Right cardiac atrium (tissue), 5 donors: ENCODE measurements at places on chromosomes 13 and 19.

DNA sequence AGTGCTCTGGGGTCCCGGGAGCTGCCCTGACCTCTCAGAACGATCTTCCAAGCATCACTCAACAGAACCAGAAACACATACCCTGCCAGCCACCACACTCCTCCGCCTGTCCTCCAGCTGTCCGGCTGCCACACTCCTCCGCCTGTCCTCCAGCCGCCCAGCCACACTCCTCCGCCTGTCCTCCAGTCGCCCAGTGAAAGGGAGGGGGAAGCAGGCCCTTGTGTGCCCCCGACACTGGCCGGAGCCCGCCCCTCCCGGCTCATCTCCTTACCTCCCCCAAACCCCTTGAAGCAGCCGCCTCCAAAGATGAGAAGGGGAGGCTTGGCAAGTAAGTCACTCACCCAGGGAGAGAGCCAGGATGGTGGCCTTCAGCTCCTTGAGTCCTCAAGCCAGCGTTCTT is 40.2 kb downstream of the STK24 start:
- no peak for DNase-seq

GRCh38 chr13:30668312-30668711 is 50.6 kb downstream of the USPL1 start:
- no peak for DNase-seq

DNA sequence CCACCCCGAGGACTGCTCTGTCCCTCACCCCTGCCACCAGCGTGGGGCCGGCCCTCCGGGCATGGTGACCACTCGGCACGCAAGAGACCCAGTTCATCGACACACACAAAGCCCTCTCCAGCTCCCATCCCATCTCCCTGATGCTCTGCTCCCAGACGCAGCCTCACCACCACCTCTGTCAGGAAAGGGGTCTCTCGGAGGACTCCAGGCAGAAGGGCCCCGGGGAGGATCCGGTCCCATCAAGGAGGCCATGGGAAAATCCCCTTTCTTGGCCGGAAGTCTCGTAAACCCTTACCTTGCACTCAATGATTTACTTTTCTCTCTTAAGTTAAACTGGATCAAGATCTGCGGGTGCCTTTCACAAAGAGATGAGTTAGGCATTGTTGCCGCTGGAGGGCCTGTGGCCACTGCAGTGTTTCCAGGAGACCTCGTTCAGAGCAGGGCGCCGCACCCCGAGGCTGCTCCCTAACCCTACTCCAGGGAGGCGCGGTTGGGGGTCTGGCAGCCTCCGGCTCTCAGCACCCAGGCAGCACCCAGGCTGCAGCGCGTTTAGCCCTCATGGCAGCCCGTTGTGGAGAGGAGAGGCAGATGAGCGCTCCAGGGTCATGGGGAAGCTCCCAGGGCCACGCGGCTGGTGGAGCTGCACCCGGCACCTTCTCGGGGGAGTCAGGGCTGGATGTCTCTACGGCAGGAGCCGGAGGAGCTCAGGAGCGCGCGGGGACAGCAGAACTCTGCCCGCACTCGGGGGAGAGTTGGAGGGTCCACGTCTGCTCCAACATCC is 31.0 kb downstream of the C2CD4C start:
- DNase-seq, result no peak

- peak; percentile 33 for DNase-seq
Measured at GRCh38 chr19:13037731-13038130, 42.5 kb downstream of the NFIX start.

DNA sequence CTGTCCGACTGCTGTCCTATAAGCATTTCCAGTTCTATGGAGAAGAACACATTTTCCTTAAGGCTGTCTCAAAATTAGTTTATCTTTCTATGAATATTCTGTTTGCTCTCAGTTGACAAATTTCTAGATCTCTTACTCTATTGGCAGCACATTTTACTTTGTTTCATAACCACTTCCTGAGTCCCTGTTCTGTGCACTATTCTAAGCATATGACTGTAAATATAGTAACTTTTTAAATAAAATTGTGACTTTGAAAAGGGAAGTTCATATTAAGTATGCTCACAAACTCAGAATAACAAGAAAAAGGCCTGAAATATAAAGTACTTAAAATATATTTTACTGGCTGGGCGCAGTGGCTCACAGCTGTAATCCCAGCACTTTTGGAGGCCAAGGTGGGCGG is 56.5 kb upstream of the HTR2A start:
- no peak for DNase-seq

GRCh38 chr13:66264971-66265370 is 965.2 kb downstream of the PCDH9 start:
- DNase-seq, result no peak

- no peak for DNase-seq
Measured at GRCh38 chr13:38415233-38415632, 65.6 kb downstream of the UFM1 start.

DNA sequence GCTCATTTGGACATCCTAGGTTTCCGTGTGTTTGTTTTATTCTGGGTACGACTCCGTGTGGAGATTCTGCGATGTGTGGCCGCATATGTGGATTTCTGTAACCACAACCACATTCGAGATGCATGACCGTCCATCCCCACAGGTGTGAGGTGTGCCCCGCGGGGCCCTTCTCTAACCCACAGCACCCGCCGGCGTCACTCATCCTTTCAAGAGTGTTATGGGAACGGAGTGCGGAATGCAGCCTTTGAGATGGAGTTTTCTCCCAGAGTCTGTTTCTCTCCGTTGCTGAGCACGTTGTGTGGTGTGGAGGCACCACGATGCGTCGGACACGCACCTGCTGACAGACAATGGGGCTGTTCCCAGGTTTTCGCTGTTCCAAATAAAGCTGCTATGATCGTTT is 40.0 kb downstream of the C13orf46 start:
- no peak for DNase-seq

DNA sequence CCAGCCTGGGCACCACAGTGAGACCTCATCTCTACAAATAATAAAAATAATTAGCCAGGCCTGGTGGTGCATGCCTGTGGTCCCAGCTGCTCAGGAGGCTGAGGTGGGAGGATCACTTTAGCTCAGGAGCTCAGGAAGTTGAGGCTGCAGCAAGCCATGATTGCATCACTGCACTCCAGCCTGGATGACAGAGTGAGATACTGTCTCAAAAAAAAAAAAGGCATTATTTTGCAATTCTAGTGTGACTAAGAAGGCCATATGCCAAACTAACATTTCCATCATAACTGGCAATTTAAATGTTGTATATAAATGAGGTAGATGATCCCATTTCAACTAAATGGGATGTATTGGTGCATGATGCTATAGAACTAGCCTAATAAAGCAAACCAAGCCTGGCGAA is 632.8 kb upstream of the KLF12 start:
- no peak for DNase-seq

DNA sequence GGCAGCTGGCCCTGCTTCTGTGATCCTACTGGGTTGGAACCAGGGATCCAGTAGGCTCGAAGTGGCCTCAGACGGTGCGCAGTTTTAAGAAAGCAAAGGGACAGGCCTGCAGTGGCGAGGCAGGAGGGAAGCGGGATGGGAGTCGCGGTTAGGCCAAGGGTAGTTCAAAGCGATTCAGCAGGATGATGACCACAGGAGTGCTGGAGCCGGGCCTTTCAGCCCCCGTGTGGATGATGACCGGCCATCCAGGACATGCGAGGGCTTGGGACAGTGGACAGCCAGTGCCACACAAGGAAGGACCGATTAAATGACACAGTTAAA is 854 bp downstream of the RNASEH2B start:
- DNase-seq, result no peak

GRCh38 chr19:12647490-12648071 is 19.0 kb downstream of the MAN2B1 start:
- peak; percentile 89 for DNase-seq

DNA sequence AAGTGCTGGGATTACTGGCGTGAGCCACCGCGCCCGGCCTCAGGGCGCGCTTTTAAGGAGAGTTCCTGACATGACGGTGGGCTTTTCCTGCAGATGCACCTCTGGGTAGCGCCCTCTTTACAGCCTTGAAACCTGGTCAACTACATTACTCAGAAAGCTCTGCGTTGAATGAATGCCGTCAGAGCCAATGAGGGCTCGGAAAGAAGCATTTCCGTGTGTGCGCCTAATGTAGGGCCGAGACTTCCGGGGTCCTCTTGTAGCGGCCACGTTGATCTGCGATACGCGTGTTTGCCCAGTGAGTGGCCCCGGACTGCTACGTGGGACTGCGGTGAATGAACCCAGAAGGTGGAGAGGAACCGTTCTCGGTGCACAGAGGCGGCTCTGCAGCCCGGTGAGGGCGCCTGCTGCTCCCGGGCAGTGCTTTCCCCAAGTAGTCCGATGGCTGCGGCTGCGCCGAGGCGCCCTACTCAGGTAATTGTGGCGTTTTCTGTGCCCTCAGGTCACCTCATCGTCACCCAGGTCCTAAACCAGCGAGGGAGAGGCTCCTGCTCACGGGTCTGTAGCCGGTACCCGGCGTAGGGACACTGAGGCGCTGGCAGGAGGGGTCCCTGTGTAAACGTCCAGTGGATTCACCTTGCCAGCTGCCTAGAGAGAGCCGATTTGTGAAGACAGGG is 4.9 kb upstream of the ZNF552 start:
- DNase-seq, result peak; percentile 86

DNA sequence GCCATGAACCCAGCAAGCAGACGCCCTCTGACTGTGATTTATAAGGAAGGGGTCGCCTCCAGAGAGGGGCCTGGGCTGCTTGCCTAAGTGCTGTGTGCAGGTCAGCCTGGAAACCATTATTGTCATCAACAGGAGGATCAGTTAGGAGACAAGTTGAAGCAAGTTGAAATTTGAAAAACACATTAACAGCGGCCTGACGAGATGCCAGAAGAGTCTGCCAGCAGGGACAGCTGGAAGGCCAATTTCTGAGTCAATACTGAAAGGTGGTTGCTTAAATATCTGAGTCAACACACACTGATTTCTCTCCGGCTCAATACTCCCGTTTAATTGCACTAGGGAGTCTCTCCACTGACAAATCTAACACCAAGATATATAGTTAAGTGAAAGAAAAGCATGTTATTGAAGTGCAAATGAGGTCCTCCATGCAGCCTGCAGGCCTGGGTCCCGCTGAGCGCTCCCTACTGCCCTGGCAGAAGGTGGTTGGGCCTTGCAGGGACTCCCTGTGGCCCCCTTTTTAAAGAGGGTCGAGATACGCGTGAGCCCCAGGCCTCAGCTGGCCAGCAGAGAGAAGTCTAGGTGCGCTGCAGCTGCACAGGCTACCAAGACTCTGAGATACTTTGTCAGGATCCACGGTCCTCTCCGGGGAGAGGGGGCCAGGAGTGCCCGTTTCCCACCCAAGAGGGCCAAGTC is 91.1 kb downstream of the RNASEH2B start:
- peak; percentile 66 for DNase-seq

- no peak for DNase-seq
Measured at GRCh38 chr19:36125557-36125956, 10.3 kb downstream of the TBCB start.

DNA sequence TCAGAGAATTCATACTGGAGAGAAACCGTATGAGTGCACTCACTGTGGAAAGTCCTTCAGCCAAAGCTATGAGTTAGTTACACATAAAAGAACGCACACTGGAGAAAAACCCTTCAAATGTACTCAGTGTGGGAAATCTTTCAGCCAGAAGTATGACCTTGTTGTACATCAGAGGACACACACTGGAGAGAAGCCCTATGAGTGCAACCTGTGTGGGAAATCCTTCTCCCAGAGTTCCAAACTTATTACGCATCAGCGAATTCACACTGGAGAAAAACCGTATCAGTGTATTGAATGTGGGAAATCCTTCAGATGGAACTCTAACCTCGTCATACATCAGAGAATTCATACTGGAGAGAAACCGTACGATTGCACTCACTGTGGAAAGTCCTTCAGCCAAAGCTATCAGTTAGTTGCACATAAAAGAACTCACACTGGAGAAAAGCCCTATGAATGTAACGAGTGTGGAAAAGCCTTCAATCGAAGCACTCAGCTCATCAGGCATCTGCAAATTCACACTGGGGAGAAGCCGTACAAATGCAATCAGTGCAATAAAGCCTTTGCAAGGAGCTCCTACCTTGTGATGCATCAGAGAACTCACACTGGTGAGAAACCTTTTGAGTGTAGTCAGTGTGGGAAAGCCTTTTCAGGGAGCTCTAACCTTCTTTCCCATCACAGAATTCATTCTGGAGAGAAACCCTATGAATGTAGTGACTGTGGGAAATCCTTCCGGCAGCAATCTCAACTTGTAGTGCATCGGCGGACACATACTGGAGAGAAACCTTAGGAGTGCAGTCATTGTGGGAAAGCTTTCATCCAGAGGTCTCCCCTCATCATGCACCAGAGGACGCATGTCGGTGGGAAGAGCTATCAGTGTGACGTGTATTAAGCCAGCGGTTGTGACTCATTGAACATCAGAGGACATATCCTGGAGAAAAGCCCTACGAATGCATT is 16.5 kb upstream of the ZNF8 start:
- DNase-seq, result no peak

DNA sequence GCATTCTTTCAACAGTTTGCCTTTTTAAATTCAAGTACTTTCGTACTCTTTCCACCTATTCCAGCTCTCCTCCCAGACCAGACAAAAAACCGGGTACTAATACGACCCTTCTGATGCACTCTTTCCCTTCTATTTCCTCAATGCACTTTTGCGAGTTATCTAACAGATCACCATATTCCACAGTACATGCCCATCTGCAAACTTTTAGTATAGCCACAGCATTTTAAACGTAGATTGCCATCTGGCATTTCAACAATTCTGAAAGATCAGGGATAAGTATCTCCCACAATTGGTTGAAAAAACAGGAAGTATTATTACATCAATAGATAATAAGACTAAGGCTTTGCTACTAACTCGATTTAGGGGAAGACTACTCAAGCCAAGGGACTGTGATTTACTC is 31.5 kb downstream of the RBM26 start:
- DNase-seq, result no peak

- no peak for DNase-seq
Measured at GRCh38 chr19:29105629-29106292, 107.2 kb downstream of the UQCRFS1 start.

DNA sequence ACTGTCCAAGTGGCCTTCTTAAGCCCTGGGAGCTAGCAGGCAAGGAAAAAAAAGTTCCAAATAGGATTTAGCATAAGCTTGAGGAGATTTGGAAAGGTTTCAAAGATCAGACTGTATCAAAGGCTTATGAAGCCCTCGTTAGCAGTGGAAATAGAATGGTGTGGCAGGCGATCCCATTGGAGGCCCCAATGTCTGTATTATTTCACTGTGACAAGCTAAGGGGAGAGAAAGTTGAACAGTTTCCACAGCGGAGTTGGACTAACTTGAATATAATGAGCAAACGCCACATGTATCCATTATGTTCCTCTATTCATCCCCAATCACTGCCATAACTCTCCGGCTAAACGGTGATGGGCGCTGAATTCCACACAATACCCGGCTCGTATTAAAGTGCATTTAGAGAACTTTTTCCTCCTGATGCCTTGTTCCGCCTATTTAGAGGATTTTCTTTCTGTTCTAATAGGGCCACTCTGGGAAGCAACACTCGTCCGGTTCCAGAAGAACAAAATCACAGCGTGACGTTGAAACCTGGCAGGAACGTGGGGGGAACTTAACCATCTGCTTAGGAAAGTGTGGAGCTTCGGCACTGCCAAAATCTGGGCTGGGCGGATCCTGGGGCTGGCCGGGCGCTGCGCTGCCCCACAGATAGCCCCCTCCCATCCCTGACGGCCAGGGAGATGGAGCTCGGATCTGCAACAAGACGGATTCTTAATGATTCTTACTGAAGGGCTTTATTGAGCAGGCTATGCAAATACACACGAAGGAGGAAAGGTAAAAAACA is 1.0 kb upstream of the PCDH8 start:
- DNase-seq, result no peak

- peak; percentile 77 for DNase-seq
Measured at GRCh38 chr19:12880551-12881171, 588 bp downstream of the DNASE2 start.

GRCh38 chr13:45847554-45848224 is 3.9 kb downstream of the SIAH3 start:
- DNase-seq, result peak; percentile 72
